CD4-positive, alpha-beta T cell treated with Interleukin-4 for 1 hour (primary cell): ENCODE measurements at places on chromosomes 11 and 22.
A peak's percentile ranks its signal among the peaks of the same experiment; 100 is the strongest.

- DNase-seq = no peak
Measured at GRCh38 chr22:41935015-41935351, 8.4 kb upstream of the TNFRSF13C start.

DNA sequence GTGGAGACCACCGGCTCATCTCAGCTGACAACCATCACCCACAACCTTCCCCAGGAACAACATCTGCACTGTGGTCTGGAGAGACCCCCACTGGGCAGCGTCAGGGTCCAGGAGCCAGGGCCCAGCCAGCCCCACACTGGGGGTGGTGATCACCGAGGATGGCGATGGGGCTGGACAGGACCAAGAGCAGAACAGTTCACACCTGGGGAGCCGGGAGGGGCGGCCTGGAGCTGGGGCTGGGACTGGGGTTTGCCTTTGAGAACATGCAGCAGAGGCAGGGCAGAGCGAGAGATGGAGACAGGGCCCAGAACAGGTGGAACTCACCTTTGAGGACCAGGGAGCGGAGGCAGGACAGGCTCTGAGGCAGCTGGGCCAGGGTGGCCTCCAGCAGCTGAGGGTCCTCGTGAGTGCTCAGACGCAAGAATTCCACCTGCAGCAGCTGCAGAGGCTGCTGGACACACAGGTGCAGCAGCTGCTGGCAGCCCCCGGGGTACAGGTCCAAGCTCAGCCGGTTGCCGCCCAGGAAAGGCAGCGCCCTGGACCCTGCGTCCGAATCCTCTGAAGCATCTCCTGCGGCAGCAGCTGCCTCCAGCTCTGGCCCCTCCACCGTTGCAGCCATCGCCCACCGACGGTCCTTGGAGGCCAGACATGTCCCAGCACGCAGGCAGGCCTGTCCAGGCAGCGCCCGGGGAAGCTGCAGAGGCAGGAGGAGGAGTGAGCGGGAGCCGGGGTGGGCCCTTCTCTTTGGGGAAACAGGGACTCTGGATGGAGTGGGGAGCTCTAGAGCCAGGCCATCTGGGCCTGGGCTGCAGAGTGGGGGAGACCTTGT lies 1.0 kb downstream of the PIDD1 start:
- no peak for DNase-seq

DNA sequence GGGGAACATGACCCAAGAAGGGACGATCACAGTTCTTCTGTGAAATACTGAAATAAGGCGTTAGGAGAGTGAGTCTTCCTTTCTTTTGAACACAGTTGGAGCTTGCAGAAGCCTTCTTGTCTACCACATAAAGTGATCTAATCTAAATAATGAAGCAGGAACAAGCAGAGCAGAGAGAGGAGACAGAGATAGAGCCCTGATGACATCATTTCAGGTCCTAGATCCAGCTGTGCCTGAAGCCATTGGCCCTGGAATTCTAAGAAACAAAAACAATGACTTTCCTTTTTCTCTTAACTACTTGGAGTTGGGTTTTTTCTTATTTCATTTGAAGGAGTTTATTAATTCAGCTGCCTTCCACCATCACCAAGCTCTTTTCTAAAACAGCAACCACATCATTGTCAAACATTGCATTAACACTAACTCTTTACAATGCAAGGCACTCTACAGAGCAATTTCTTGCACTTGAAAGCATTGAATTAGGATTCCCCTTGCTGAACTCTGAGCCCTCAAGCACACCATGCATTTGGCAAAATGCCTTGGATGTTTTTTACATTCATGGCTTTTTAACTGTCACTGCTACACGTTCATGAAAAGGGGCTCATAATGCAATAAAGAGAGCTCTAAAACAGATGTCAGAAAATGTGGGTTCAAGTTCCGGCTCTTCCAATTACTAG lies 117.2 kb upstream of the TIMP3 start:
- DNase-seq = no peak

DNA sequence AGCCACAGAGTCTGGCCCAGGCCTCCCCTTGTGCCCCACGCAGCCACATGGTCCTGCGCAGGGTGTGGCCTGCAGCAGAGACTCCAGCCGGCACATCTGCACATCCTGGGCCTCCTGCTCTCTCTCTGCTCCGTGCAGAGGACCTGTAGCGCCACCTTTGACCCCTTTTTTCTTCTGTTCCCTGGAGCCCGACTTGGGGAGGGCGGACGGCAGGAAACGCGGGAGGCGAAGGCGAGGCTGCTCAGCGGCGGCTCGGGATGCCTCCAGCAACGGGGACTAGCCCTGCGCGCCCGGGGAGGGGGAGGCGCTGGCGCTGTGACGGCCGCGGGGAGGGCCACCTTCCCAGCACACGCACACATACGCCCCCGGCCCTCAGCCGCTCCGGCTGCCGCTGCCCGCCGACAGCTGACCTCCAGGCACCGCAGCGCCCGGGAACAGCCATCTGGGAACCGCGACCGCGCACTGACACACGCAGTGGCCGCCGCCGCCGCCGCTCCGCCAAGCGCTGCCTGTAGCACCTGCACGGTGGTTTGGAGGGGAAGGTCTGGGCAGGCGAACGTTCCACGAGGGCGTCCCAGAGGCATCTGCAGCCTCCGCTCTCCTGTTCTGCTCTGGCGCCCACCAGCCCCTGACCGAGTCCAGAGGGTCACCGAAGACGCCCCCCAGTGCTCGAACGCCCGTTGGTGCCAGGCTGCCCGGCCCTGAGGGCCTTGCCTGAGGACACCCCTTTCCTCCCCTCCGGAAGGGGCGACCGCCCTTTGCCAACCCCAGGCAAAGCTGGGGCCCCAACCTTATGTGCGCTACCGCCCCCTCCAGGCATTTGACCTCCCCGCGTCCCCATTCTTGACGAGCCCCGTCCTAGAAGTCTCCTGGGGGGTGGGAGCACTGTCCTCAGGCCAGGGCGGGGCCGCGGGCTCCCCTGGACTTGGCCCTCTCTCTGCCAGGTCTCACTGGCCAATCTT lies 16.9 kb upstream of the C22orf42 start:
- DNase-seq = no peak

DNA sequence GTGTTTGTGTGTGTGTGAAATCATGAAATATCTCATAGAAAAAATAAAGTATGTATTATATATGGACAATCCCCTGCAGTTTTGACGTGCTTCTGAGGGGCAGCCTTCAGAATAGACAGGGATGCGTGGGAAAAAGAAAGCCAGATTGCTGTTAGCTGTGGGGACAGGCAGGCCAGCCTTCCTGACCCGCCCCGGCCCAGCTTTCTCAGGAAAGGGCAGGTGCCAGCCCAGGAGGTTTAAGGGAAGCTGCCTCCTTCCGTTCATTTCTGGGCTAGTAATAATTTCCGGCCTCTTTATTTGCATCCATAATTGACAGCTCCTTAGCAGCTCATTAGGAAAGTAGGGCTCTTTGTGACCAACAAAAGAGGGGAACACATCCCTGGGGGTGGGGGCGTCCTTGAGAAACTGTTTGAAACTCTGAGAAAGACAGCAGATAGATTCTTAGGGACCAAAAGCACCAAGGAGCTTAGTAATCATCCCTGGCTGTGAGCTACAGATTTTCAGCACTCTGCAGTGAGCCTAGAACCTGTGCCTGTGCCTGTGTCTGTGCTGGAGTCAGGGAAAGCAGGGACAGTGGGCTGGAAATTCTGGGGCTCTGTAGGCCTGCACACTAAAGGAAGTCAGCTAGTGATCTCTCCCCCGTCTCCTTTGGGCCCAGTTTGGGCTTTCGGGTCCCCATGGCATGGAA lies 632.9 kb upstream of the CADM1 start:
- no peak for DNase-seq

DNA sequence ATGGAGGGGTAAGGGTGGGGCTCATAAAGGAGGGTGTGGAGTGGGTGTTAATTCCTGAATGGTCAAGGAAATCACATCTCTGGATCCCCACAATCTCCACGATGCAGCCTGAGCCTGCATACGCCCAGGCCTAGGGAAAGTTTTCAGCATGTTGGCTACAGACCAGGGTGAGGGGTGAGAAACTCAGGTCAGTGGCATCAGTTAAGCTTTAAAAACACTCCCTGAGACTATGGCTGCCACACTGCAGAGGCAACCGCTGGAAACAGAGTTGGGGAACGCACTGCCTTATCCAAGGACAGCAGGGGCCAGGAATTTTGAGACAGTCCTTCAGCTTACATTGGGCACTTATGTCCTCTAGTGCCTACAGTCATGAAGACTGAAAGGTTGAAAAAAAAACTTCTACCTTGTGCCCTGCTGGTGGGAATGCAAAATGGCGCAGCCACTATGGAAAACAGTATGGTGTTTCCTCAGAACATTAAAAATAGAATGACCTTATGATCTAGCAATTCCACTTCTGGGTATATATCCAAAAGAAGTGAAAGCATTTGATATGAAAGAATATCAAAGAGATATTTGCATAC lies 19.7 kb downstream of the DKK3 start:
- no peak for DNase-seq

- no peak for DNase-seq
Measured at GRCh38 chr11:3140291-3140603, 24.9 kb downstream of the OSBPL5 start.

GRCh38 chr11:65891219-65892136 lies 1.0 kb downstream of the CCDC85B start:
- DNase-seq = no peak

DNA sequence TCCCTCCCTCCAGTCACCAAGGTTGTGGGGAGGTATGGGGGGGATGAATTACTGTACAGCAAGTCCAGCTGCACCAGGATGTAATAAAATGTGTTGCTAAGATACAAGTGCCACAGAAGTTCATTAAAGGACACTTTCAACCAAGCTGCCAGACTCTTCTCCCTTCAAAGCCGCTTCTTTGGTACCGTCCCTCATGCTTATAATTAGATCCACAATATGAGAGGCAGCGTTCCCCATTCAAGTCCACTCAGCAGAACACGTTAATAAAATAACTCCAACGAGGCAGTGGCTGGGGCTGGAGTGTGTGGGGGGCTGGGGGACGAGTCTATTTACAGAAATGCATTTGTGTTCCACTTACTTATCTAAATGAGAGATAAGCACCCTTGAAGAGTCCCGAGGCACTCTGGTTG lies 14.7 kb downstream of the PHF21B start:
- no peak for DNase-seq

GRCh38 chr22:39117585-39118191 lies 20.6 kb downstream of the APOBEC3H start:
- peak; percentile 80 for DNase-seq

- DNase-seq = no peak
Measured at GRCh38 chr22:23147617-23148387, 2.5 kb downstream of the RAB36 start.

DNA sequence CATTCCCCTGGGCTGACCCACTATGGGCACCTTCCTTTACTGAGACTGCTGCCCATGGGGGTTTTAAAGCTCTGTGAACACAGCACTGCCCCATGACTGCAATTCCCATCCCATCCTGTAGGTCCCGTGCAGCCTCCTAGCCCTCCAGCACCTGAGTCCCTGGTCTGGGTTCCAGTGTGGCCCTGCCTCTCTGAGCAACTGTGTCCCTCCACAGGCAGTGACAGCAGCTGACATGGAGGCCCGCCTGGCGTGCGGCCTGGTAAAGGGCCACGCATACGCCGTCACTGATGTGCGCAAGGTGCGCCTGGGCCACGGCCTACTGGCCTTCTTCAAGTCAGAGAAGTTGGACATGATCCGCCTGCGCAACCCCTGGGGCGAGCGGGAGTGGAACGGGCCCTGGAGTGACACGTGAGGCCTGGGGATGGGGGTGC lies 12.6 kb downstream of the OMP start:
- no peak for DNase-seq

- no peak for DNase-seq
Measured at GRCh38 chr11:108754901-108755625, 90.2 kb downstream of the DDX10 start.

DNA sequence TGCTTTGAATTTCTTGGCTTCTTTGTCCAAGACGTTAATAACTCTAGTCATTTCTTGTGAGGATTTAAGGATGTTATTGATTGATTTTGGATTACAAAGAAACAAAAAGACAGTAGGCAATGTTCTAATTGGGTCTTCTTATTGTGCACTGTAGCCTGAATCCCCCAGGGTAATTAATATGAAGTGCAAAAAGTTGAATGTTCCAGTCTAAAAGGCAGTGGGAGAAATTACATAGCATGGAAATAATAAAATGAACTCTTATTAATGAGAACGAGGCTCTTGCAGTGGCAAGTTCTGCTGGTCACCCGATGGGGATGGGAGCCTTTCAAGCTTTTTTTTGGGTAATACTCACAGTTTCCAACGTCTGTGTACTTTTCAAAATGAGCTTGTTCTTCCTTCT lies 45.6 kb downstream of the UBASH3B start:
- DNase-seq = no peak

DNA sequence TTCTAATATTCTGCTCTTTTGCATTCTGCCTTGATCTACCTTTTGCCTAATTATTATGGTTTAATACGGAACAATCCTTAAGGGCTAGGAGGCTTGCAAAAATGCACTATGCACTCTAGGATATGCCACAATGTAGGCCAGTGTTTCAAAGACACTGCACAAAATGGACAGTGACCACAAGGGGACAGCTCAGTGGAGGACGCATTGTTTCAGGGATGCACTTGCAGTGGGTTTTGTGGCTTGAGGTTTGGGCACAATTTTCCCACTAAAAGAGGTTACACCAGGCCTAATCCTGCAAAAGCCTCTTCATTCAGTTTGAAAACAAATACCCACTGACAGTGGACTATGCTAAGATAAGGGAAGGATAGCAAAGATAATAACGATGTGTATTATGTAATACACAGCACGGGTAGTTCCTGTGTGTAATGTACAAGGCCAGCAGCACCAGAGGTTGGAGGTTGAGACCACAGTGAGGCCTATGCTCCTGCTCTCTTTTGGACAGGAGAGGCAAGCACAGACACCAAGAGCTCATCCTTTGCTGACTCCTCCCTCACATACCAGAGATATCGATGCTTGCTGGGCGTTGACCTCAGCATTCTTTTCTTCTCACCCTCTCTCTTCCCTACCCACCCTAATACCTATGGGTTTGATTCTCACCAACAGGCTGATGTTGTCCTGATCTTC lies 12.7 kb downstream of the MAP6 start:
- DNase-seq = no peak

GRCh38 chr11:108858622-108859021 lies 193.8 kb downstream of the DDX10 start:
- DNase-seq = no peak

DNA sequence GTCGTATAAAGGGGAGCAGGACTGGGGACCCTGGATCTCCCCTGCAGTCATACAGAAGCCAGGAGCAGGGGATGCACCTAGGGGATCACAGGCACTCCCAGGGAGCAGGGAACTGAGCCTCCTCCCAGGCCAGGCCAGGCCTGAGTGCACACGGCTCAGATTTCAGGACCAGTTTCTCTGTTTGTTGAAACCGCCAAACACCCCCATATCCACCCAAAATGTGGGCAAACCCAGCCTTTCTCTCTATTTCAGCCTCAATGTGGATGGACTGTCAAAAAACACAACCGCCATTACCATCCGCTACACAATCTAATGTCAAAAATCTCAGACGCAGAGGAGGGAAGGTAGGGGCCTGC lies 17.5 kb downstream of the MN1 start:
- DNase-seq = no peak

DNA sequence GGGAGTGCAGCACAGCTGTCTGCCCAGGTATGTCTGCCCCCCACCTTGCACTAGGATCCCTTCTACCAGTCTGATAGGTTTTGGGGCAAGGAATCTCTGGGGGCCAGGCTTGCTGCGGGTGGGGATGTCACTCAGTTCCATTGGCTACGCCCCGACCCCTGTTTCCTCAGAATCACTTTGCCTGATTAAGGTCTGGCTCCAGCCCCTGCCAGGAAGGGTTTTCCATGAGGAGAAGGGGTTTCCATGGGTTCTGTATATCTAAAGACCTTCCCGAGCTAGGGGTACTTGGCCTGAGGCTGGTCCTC lies 14.0 kb downstream of the OTOG start:
- DNase-seq = peak; percentile 7

GRCh38 chr11:9028581-9028980 lies 24.8 kb upstream of the NRIP3 start:
- no peak for DNase-seq
